GM18507 (cell line): ENCODE measurements at places on chromosomes 6 and 20.

DNA sequence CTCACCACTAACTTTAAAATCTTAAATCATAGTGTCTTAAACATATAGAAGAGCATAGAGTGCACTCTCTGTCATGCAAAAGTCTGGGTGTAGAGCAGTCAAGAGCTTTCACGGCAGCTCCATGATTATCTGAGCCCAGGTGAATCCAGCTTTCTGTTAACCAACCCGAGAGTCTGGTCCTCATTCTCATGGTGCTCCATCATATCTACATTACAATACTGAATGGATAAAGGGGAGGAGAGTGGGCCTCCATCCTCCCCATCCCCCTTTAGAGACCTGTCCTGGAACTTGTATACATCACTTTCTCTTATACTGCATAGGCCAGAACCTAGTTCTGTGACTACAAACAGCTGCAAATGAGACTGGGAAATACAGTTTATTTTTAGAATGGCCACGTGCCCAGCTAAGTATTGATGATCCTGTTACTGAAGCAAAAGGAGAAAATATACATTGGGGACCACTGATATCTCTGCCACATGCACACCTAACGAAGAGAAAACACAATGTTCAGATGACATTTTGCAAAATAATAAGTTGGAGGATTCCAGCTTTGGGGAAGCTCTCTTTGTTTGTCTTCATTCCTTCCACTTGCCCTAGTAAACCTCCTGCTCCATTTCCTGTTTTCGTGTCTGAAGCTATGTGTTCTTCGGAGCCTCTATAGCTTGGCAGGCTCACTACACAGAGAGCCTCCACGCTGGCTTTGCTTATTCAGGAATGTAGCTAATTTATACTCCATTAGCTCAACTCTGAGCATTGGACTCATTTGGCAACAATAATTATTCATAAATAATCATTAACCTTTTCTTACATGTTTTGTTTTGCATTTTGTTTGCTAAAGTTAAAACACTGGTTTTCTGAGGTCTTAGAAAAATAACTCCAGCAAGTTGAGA lies 110.1 kb downstream of the IYD start:
- no peak for DNase-seq

GRCh38 chr20:6115221-6115895 lies 7.5 kb downstream of the FERMT1 start:
- DNase-seq: no peak

GRCh38 chr6:439641-440167 lies 48.2 kb downstream of the IRF4 start:
- no peak for DNase-seq

DNA sequence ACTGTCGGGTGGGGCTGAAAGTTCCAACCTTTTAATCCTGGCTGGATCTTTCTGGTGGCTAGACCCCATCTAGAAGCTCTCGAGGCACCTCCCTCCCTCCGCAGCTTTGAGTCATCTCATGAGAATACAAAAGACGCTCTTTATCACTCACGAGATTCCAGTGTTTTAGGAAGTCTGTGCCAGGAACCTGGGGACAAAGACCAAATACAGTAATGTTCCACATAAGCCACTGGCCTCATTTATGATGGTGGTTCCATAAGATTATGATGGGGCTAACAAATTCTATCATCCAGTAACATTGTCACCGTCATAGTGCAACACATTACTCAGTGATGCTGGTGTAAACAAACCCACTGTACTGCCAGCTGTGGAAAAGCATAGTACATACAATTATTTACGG lies 48.7 kb downstream of the NCOA7 start:
- no peak for DNase-seq

DNA sequence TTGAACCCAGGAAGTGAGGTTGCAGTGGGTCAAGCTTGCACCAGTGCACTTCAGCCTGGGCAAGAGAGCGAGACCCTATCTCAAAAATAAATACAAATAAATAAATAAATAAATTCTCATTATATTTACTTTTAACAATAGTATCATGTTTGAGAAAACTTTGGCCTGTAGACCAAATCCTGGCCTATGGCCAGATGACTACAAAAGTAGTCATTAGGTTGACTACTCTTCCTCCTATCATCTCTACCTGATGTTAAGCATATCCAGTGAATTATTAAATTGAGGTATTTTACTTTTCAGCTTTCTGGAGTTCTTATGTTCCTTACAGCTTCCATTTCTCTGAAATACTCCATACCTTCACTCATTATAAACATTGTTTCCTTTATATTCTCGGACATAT lies 280.6 kb downstream of the LAMA2 start:
- DNase-seq: no peak

GRCh38 chr6:12751694-12752325 lies 35.2 kb downstream of the PHACTR1 start:
- peak; percentile 15 for DNase-seq

- DNase-seq: no peak
These were observed 3.3 kb downstream of the RAB22A start for GRCh38 chr20:58312836-58313235.

- DNase-seq: no peak
These were observed 200.0 kb upstream of the PMEPA1 start for GRCh38 chr20:57909763-57910331.

- no peak for DNase-seq
These were observed 25.7 kb downstream of the DTD1 start for GRCh38 chr20:18613553-18613952.

GRCh38 chr6:9583753-9584352 lies 831.0 kb downstream of the TFAP2A start:
- no peak for DNase-seq

GRCh38 chr6:47300417-47300816 lies 9.3 kb downstream of the TNFRSF21 start:
- no peak for DNase-seq

GRCh38 chr20:25309395-25310267 lies 61.7 kb downstream of the PYGB start:
- no peak for DNase-seq

DNA sequence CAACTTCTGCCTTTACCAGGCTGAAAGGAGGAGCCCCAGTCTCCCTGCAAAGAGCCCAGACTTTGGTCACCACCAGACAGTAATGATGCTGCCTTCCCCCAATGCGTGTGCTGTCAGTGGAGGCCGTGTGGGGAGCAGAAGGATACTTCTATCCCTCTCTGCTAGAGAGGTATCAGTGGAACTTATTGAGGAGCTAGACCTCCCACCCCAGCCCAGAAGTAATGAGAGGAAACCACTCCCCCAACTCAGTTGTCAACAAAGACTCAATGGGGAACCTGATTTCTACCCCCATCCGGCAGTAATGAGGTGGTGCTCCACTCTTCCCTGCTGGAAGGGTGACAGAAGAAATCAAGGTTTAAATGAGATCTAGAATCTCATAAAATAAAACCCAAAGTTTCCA lies 4.4 kb upstream of the WFDC8 start:
- DNase-seq: no peak

DNA sequence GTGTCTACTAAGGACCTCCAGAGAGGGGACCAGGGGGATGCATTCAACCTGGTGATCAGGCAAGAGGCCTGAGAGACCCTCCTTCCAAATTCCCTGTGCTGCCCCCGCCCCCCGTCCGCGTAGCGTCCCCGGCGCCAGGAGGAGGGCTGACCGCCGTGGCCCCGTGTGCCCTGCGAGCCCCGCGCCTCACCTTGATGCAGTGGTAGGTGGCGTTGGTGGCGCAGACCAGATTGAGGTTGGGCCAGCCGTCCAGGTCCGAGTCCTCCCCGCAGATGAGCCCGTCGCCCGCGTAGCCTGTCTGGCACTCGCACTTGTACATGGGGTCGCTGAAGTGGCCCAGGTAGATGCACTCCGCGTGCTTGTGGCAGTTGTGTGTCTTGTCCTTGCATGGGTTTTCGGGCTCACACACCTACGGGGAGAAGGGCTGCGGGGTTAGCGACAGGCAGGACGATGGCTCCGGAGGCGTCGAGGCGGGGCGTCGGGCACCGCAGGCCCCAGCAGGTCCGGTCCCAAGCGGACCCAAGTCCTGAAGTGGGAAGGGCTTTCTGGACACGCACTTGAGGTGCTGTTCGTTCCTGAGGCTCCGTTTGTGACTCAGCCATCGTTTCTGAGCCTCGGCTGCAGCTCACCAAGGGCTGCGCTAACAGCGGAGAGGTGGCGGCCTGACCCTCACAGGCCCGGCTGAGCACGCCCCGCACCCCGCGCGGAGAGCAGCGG lies 21.7 kb downstream of the THBS2 start:
- DNase-seq: no peak
